ENCODE measurements at places on chromosomes 12 and 14.

GRCh38 chr12:1289371-1290155 lies 298.5 kb downstream of the ERC1 start:
- no peak for DNase-seq

DNA sequence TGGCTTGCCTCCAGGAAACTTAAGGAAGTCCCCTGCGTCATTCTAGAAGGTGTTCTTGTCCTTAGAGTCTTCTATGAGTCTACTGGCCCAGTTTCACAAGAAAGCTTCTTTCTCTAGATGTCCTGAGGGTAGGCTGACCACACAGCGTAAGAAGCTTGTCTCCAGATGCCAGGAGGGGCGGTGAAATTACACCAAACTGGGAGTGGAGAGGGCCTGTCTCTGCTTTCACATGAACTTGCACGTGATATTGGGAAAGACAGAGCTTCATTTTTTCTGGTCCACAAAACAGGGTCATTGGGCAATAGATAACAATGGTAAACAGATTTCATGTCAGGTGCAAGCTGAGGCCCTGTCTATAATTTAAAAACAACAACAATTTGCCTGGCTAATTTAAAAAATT lies 85.7 kb upstream of the TBX3 start:
- no peak for DNase-seq

- DNase-seq = no peak
These were observed 692 bp upstream of the COX14 start for GRCh38 chr12:50111395-50111692.

- no peak for DNase-seq
These were observed 5.6 kb upstream of the TTC9 start for GRCh38 chr14:70635971-70636595.

GRCh38 chr14:23926543-23926942 lies 27.0 kb upstream of the DHRS4 start:
- DNase-seq = no peak

DNA sequence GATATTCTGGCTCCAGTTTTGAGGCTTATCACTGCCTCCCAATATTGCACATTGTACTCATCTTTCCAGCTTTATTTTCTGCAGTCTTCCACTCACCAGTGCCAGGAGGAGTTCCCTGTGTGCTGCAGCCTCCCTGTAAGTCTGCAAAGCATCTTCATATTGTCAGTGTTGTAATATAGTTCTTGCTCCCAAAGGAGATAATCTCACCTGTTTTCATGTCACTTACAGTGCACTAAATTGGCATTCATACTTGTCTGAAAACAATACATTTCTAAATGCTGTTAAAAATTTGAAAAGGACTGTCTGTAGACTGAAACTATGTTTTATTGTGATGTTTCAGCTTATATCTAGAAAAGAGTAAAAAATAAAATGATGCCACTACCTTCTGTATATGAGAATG lies 146.8 kb upstream of the TMTC1 start:
- DNase-seq = no peak

DNA sequence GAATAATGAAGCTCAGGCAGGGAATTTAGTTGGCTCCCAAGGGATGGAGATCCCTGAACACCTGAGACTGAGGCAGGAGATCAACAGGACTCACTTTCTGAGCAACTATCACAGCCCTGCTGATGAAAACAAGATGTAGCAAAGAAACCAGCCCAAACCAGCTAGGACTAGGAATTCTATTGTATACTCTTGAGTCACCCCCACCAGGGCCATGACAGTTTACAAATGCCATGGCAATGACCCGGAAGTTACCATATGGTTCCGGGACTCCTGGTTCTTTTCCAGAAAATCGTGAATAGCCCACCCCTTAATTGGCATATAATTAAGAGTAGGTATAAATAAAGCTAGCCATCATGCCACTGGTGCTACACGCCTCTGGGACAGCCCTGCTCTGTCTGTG lies 46.0 kb upstream of the OASL start:
- no peak for DNase-seq

DNA sequence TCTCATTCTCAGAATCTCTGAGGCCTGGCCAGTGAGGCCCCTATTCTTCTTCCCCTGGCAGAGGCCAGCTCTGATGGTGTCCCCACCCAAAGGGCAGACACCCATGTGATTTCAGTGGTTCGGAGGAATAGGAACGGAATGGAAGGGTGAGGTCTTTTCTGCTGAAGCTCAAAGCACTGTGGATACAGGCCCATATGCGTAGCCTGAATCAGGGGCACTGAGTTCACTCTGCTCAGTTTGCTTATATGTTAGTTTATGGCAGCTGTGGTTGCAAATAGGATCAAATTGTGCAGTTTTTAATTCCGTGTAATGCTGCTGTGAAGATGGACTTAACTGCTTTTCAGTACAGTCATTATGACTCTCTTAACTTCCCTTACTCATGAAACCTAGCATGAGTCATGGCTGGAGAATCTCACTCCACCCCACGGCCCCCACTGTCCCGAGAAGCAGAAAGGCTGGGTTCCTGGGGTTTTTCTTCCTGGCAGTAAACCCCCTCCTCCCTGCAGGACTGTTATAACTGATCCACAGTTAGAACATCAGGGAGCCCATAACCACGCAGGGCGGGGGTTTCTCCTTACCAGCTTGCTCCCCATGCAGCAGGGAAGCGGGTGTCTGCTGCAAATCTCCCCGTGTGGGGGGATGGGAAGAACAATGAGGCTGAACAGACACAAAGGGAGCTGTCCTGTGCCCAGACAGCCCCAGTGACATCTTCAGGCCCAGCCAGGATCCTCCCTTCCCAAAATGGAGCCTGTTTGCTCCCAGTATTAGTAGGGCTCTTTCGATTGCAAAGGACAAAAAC lies 122.7 kb downstream of the SLC38A6 start:
- no peak for DNase-seq

GRCh38 chr14:68516342-68516741 lies 276.5 kb downstream of the ZFP36L1 start:
- DNase-seq = no peak

- DNase-seq = no peak
These were observed 954.9 kb downstream of the DIO2 start for GRCh38 chr14:79256380-79256779.

GRCh38 chr14:99968191-99968920 lies 96.9 kb upstream of the EVL start:
- DNase-seq = no peak

DNA sequence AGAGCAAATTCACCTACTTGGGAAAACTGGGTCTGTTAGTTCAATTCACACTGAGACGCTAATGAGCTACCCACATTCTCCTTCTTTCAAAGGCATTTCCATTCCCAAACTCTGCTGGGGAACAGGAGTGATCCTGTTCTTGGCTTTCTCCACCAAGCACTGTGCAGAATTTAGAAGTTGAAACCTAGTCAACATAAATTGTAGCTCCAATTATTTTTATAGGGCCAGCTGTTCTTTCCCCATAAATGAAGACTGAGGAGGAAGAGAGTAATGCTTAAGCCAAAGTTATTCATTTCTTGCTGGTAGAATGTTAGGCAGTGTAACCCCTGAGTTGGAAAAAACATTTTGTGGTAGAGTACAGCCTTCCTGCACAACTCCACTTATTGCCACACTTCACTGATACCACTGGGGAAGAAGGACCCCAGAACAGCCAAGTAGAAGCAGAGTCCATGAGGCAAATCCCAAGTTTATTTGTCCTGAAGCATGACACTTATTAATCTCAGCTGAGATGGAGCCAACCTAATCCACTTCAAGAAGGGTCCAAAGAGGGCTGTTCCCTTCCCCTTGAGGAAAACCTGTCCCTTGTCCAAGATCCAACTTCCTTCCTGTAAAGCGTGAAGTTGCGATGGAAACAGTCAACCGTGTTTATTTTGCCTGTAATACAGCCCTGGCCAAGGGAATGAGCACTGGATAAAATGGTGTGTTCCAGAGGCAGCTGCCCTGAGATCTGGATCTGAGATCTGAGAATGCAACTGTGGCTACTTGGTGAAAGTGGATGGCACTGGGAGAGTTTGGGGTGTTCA lies 151.8 kb downstream of the TBX5 start:
- DNase-seq = no peak

GRCh38 chr14:51564986-51565604 lies 86.6 kb upstream of the FRMD6 start:
- DNase-seq = no peak

DNA sequence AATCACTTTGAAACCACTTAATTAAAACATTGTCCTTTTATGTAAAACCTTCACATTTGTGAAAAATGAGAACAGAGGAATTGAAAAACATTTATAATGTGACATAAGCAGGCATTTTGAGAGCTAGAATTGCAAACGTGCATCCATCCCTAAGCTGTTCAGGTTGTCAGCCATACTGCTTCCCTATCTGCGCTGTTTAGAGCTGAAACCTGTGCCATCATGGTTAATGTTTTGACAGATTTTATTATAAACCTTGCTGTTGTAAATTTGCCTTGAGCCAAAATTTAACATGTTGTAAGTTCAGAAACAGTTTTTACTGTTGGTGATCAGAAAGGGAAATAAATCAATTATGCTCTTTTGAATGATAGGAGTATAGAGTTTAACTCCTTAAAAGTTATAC lies 31.9 kb downstream of the FOXA1 start:
- DNase-seq = no peak

DNA sequence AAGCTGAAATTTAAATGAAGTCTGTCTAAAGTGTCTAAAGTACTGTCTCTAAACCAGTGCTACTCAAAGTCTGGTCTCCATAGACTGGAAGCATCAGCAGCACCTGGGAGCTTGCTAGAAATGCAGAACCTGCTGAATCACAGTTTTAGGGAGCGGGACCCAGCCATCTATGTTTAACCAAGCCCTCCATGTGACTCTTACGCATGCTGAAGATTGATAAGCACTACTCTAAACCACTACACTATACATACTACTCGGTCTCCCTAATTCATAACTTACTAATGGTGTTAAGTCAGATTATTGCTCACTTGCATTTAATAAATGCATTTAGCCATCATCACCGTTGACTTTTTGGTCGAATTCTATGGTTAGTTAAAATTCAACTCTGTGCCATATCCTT lies 88.8 kb downstream of the SLC25A21 start:
- no peak for DNase-seq

- no peak for DNase-seq
These were observed 15.6 kb downstream of the OTX2 start for GRCh38 chr14:56794557-56795283.

GRCh38 chr12:2029851-2030250 lies 22.9 kb upstream of the CACNA1C start:
- DNase-seq = no peak

- DNase-seq = no peak
These were observed 120.4 kb upstream of the LRIG3 start for GRCh38 chr12:59040656-59041055.

- DNase-seq = no peak
These were observed 14.0 kb downstream of the CRY1 start for GRCh38 chr12:107079172-107080011.

DNA sequence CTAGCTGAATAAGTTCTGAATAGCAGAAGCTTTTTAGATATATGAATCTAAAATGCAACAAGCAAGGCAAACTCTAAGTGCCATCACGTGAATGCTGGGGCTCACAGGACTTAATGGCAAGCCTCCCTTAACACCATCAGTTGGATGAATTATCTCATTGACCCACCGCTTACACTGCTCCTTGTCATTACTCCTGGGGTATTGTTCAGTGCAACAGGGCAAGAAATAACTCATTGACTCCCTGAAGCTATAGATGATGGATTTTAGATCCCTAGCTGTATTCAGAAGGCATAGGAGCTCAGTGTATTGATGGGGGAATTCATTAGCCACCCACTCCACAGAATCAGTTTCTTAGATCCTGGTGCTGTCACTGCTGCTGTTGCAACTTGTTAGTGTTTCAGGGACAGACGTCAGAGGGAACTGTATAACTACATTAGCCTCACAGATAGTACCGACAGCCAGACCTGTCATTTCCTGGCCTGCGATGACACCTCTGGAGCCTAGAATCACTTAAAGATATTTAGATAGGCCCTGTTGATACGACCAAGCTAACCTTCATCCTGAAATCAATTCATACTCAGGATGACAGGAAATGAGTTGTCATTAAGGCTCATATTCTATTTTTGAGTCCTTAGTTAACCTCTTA lies 735.3 kb downstream of the DIO2 start:
- DNase-seq = no peak

- no peak for DNase-seq
These were observed 191.1 kb upstream of the NUDT4 start for GRCh38 chr12:93186621-93187020.

GRCh38 chr14:103653805-103654204 lies 24.8 kb downstream of the KLC1 start:
- no peak for DNase-seq

DNA sequence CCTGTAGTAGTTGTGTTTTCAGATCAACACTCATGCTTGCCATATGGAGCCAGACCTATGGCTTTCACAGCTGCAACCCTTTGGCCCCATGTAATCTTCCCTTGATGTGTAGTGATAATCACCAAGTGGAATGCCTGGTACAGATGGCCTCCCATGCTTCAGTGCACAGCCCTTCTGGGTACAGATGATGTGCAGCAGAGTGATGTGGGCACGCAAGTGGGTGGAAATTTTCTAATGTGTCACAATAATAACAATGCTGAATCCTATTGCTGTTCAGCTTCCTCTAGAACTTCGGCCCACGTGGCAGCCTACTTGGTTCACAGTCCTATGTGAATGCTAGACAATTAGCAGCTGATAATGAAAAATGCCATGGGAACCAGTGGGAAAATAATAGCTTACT lies 188.1 kb downstream of the SNAPC1 start:
- DNase-seq = no peak

- DNase-seq = no peak
These were observed 61.4 kb upstream of the PCED1B start for GRCh38 chr12:47017901-47018475.

- no peak for DNase-seq
These were observed 2.6 kb upstream of the CAPRIN2 start for GRCh38 chr12:30757316-30757715.

DNA sequence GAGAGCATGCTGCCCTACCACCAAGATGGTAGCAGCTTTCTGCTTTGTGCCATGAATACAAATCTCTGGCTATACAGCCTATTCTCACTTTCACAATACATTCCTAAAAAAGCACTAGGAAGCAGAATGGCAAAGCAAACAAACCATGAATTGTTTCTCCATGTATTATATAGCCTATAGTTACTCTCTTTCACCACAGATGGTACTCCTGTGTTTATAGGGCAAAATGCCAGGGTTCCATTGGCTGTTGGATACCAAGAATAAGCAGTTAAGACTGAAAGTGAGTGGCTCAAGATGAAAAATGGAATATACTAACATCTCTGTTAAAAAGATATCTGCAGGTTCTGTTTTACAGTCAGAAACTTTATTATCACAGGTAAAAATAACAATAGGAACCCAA lies 11.1 kb downstream of the ARF3 start:
- no peak for DNase-seq

GRCh38 chr14:64927031-64927430 lies 12.8 kb downstream of the CHURC1 start:
- DNase-seq = no peak

- DNase-seq = no peak
These were observed 414 bp upstream of the CDK17 start for GRCh38 chr12:96400631-96401075.
